Cerebellar cortex (tissue), 1 donor: ENCODE measurements at places on chromosomes 7 and 10.

- no peak for DNase-seq
Measured at GRCh38 chr10:14669576-14669975, 105.1 kb downstream of the FAM107B start.

- DNase-seq, result peak; percentile 54
Measured at GRCh38 chr10:122112625-122113160, 123.7 kb downstream of the TACC2 start.

GRCh38 chr7:9863545-9863944 is 1110.1 kb upstream of the PHF14 start:
- no peak for DNase-seq

DNA sequence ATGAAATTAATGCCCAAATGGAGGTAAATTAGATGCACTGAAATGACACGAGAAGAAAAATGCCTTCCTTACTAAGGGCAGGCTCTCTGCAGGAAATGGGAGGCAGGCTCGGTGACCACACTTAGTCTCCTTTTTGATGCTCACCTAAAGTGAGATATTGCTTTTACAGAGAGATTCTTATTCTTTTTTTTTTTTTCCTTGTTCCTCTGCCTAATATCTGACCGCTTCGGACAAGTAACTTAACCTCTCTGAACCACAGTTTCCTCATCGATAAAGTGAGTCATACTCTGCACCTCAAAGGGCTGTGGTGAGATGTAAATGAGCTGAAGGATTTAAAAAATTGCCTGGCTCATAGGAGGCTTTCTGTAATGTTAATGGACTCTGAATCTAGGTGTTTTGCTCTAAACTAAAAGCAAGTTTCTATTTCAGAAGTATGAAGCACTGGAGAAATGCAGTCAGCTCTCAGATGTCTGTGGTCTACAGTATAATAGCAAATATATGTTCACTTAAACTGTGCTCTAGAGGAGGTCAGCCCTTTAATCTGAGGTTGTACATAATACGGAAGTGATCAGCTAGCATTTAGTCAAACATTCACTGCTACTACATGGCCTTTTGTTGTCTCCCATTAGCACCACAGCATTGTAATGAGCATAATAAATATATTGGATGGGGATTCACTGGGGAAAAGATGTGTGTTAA is 23.2 kb downstream of the NKX2-3 start:
- DNase-seq, result no peak

GRCh38 chr10:88090568-88091214 is 227.3 kb downstream of the PTEN start:
- no peak for DNase-seq

DNA sequence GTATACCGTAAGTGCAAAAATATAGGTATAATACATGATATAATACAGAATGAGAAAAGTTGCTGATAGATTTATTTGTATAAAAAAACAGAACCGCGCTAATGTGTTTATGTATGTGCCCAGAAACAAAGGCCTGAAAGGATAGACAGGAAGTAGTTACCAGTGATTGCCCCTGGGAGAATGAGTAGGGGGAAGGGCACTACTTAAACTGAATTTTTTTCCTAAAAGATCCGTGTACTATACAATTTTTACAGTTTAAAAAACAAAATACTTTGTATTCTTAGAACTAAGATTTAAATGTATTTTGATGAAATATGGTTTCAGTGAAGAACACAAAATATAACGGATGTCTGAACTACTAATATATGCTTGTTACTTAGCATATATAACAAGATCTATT is 2.9 kb downstream of the IPMK start:
- no peak for DNase-seq

- no peak for DNase-seq
Measured at GRCh38 chr10:96400465-96400864, 41.7 kb upstream of the OPALIN start.

DNA sequence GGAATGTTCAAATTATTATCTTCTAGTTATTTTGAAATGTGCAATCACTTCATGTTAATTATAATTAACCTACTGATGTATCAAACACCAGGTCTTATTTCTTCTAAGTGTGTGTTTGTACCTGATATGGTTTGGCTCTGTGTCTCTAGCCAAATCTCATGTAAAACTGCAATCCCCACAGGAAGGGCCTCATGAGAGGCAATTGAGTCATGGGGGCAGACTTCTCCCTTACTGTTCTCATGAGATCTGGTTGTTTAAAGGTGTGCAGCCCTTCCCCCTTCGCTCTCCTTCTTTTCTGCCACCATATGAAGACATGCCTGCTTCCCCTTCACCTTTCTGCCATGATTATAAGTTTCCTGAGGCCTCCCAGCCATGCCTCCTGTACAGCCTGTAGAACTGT is 18.6 kb upstream of the PRKCQ start:
- DNase-seq, result no peak

DNA sequence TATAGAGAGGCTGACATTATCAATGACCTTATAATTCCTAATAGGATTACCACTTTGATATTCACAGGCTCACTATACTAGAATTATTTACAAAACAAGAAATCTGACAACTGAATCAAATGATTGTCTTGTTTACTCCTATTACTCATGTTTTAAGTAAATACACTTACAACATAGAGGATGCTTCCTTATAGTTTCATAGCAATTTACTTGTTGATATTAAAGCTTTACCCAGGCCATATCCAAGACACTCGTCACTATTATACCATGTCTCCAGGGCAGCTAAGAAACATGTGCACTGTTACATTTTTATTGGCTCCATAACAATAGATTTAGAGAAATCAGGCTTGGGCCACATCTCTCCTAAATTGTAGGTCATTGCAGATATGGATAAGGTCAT is 276.9 kb downstream of the HGF start:
- no peak for DNase-seq

DNA sequence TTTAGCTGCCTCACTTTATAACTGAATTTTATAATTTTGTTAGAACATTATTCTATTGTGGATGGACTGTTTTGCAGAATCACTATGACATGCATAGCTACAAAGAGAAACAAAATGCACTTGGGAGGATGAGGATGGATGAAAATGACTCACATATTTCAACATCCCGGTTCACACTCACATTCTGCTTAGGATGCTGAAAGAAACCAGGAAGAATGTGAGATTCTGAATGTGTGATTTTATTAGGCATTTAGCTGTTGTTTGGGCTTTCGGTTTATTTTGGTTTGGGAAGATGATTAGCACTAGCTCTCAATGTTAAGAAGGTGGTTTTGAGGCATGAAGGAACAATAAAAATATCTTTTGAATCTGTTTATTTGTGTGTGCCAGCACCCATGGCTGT is 235.5 kb downstream of the SEMA3E start:
- no peak for DNase-seq

- DNase-seq, result no peak
Measured at GRCh38 chr10:106557951-106558733, 606.4 kb downstream of the SORCS1 start.
